ENCODE measurements at places on chromosomes 3 and 15.

GRCh38 chr3:139561959-139562676 lies 22.6 kb upstream of the RBP1 start:
- DNase-seq: no peak

GRCh38 chr3:135136361-135137100 lies 341.5 kb downstream of the EPHB1 start:
- no peak for DNase-seq

DNA sequence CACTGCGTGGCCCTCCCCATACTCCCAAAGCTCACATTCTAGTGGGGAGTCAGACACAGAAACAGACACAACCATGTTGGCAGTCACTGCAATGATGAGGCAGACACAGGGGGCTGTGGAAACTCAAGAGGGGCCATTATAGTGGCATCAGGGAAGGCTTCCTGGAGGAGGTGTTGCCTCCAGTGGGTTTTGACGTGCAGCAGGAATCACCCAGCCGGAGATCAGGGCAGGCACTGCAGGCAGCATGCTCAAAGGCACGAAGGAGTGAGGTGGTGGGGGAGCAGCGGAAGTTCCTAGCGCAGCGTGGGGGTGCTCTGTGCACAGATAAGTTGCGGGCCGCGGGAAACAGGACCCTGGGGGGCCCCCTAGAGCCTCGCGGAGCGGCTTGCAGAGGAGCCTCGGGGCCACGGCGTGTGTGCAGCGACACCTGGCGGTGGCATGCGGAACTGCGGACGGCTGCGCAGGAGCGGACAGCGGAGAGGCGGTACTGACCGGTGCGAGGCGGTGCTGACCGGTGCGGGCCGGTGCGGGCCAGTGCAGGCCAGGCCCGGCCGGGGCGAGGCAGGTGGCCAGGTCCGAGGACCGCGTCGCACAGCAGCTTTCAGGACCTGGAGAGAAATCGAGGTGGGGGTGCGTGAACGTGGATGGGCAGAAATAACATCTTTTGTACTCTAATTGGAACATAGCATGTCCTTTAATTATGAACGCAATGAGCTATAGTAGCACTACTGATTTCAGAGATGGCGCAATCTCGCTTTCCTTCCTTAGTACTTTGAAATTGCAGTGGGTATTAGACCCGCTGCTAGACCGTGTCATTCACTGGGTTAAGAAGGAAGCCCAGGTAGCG lies 101.5 kb downstream of the FBLN2 start:
- peak; percentile 54 for DNase-seq

- peak; percentile 4 for DNase-seq
Measured at GRCh38 chr3:141000027-141000663, 51.0 kb upstream of the SPSB4 start.

GRCh38 chr3:130816561-130817445 lies 70.2 kb upstream of the PIK3R4 start:
- DNase-seq: no peak

GRCh38 chr15:41934843-41935242 lies 37.5 kb downstream of the EHD4 start:
- DNase-seq: peak; percentile 34

- no peak for DNase-seq
Measured at GRCh38 chr3:176632925-176633324, 564.4 kb downstream of the TBL1XR1 start.

GRCh38 chr3:18489939-18490338 lies 64.8 kb upstream of the SATB1 start:
- DNase-seq: no peak

DNA sequence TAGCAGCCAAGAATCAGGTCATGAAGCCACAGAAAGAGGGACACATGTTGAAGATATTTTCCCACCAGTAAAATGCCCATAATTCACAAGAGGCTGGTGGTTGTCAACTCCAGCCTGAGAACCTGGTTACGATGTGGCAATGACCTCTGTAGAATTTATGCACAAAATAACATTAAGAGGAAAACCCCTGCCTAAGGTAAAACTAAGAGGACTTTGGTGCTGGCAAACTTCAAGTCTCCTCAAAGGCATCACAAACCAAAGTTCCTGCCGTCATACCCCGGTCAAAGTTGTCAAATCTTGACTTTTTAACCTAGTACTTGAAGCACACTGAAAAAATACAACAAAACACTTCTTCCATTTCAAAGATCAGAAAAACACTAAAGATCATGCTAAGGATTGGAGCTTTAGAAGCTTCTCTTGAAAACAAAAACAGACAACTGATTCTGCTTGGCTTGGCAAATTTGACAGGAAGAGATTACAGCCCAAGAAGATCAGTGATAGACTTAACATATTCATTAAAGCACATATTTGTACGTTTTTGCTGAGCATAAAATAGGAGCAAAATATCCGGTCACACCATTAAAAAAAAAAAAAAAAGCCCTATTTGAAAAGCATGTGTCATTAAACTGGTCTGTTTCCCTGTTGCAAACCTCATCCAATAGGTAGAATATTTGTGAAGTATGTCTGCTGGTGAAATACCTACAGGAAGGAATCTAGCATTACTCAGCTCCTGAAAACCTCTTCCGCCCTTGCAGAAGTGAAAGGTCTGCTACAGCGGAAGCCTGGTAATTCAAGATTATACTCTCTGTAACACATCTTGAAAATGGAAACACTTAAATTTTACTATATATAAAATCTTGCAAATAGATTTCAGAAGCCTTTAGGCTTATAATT lies 22.8 kb downstream of the EIF4E3 start:
- no peak for DNase-seq

DNA sequence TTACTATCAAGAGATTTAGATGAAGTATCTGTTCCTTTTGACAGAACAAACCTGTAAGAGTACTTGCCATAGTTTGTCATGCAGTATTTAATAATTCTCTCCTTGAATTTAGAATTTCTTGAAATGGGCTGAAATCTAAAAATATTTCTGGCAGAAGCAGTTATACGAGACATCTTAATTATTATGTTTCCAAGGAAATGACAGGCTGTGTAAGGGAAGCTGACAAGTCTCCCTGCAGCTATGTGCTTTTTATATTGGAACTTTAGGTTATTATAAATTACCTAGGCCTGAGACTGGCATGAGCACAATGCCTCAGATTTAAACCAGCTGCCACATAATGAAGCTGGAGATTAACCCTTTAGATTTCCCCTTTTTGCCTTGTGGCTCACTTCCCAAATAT lies 365.0 kb upstream of the EPHA6 start:
- DNase-seq: no peak

- DNase-seq: no peak
Measured at GRCh38 chr15:90478846-90479481, 50.8 kb upstream of the CRTC3 start.

DNA sequence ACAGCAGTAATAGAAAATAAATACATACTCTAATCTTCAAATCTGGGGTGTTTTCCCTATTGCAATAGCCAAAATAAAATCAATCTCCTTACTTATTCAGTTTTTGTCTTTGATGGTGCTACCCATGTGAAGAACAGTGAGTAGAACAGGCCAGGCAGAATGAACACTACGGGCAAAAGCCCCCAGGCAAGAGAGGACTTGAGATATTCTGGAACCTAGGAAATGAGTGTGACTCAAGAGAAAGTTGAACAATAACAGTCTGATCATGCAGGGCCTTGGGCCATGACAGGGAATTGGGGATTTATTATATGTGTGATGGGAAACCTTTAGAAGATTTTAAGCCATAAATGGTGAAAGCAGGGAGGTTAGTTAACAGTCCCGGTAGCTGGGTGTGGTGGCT lies 14.0 kb upstream of the DUT start:
- DNase-seq: no peak

DNA sequence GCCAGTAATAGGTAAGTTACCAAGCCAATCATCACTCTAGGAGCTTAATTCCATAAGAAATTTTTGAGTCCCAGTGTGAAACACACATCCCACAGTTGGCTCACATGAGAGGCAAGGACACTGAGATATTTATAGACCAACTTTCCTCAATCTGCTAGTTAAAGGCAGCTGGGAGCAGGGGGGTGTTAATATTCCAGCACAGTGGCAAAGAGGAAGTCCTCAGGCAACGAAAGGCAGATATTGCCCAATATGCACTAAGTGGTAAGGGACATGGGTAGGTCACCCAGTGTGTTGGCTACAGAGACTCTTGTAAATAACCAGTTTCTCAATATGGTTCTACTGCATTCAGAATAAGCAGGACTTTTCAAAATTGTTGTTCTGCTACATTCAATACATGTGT lies 61.0 kb downstream of the TOP2B start:
- no peak for DNase-seq

- DNase-seq: peak; percentile 59
Measured at GRCh38 chr3:124761250-124761796, 31.1 kb downstream of the UMPS start.

- DNase-seq: no peak
Measured at GRCh38 chr3:44099566-44100297, 142.0 kb upstream of the TOPAZ1 start.

DNA sequence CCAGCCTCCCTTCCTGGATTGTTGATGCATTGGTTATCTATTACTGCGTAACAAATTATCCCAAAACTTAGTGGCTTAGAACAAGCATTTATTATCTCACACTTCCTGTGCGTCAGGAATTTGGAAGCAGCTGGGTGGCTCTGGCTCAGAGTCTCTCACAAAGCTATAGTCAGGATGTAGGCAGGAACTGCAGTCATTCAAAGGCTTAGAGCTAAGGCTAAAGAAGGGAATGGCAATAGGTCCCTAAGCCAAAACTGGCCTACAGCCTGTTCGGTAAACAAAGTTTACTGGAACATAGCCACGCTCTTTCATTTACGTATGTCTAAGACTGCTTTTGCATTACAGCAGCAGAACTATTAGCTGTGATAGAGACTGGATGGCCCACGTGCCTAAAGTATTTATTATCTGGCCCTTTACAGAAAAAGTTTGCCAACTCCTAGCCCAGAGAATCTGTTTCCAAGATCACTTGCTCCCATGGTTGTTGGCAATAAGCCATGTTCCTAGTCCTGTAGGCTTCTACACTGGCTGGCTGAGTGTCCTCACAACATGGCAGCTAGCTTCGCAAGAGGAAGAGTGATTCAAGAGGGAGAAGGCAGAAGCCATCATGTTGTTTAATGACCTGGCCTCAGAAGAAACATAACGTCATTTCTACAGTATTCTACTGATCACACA lies 132.4 kb downstream of the SNRK start:
- no peak for DNase-seq

GRCh38 chr15:38171973-38172372 lies 80.7 kb upstream of the SPRED1 start:
- DNase-seq: no peak

Measured in activated CD8-positive, alpha-beta memory T cell treated with anti-CD3 and anti-CD28 coated beads for 4 hours (primary cell).